ENCODE measurements at places on chromosomes 4 and X. TPM values are rescaled to one million over a fixed set of nuclear protein-coding genes. Genes with fewer than 3 reads are reported as not detected.
A peak's percentile ranks its signal among the peaks of the same experiment; 100 is the strongest.

The CSAG1 gene
- total RNA-seq = not detected

The CHRDL1 gene
- 72.1 TPM for total RNA-seq

The CLDN2 gene
- total RNA-seq = 0.33 TPM

The ZMAT1 gene
- 16.7 TPM for total RNA-seq

The SOWAHB gene
- 5.3 TPM for total RNA-seq

The SULT1B1 gene
- 1.6 TPM for total RNA-seq

The HSFX4 gene
- not detected for total RNA-seq

DNA sequence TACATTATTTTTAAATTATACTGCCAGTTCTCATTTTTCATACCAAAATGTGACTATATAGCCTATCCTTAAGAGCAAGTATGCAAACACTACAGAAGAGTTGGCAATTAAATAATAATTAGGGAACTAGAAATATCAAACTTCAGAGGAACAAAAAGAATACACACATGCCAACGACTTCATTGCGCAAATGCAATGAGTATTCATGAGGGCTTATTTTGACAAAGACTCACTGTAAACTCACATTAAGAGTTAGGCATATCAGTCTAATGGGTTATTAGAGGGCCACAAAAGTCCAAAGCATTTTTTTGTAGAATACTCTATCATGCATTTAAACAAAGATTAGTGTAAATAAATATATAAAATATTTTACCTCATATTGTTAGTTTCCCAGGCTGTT, 31.6 kb downstream of the SLC10A7 start:
- DNase-seq = no peak

GRCh38 chrX:10052906-10053625, 85.9 kb downstream of the CLDN34 start:
- no peak for DNase-seq

GRCh38 chrX:16836371-16836770, 33.8 kb downstream of the RBBP7 start:
- DNase-seq = no peak

DNA sequence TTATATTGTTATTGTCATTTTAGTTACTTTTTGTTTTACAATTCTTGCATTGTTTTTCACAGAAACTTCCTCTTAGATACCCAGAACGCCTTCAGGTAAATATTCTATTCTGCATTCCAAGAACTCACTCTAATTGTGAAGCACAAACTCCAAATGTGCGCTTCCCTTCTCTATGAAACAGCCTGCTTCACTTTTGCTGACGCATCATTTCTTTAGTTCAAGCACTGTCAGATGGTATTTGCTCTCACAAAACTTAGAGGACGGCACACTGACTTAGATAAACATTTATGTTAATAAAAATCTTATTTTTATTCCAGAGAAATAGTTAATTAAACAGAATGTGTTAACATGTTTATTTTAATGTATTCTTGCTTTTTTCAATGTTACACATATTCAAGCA, 3.3 kb downstream of the CSN1S1 start:
- DNase-seq = no peak

- no peak for DNase-seq
These were observed 42.5 kb upstream of the BBS12 start for GRCh38 chr4:122689972-122690371.

DNA sequence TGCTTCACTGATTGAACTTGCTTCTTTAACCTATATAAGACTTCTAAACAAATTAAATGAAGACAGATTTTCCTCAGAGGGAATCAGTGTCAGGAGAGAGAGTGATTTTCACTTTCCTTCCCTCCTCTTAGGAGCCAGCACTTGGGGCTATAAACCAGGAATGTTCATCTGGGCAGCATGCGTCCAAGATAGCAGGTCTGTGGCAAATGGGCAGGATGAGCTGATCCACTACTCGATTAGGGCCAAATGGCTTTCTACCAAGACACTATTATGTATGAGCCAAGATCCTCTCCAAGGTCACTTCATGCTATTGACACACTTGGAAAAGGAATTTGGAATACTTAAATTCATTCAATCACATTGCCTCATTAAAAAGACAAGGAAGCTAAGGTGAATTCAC, 203.9 kb upstream of the GRID2 start:
- DNase-seq = no peak

GRCh38 chrX:14915596-14915995, 42.4 kb downstream of the MOSPD2 start:
- no peak for DNase-seq

- DNase-seq = no peak
These were observed 72.8 kb upstream of the CAMK2D start for GRCh38 chr4:113834298-113834697.

- peak; percentile 60 for DNase-seq
These were observed 4.3 kb upstream of the HAUS7 start for GRCh38 chrX:153474718-153475117.

DNA sequence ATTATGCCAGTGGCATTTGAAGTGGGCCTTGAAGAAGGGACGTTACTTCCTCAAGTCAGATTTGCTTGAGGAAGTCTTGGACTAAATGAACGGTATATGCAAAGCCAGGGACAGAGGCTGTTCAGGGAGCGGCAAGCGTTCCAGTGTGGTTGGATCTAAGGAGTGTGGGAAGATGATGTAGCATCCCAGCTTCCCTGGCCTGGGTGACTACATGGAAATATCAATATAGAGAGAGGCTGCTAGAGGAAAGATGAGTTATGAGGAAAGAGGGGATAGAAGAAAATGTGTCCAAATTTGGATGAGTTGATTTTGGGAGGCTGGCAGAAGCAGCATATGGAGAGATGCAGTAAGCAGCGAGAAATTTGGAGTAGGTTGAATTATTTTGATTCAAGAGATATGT, 432.5 kb upstream of the TENM3 start:
- no peak for DNase-seq

DNA sequence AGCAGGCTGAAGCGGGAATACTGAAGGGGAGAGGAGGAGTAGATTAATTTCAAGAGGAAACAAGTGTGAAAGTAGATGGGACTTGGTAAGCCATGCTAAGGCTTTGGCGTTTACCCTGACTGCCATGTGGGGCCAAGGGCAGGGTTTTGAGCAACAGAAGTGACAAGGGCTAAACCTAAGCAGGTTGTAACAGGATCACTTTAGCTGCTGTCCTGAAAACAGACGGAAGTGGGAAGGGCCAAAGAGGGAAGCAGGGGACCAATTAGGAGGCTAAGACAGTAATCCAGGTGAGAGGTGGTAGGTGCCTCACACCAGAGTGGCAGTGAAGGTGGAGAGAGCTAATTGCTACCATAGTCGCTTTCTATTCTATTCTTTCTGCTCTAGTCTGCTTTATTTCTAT, 166.5 kb downstream of the PJA1 start:
- no peak for DNase-seq

DNA sequence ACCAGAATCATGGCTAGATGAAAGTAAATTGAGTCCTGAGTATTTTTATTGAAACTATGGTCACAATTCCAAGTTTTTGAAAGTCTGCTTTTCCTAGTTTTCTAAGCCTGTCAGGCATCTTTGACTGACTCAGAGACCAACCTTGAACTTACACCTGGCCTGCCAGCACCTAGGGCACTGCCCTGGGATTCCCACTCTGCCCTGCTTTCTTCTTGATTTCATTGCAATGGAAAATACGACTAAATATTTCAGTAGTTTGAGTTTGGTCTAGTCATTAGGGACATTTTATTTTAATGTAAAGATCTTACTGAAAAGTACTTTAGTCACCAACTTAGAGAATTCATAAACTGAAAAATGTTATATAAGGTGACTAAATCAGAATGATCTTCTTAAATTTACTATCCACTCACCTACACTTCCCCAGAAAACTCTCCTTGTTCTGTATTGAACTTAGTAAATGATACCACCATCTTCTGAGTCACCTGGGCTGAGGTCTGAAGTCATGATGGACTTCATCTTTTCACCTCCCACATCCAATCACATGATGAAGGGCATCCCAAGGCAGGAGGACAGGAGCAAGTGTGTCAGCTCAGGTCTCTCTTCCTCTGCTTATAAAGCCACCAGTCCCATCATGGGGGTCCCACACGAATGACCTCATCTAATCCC, 11.6 kb upstream of the PYURF start:
- DNase-seq = no peak

DNA sequence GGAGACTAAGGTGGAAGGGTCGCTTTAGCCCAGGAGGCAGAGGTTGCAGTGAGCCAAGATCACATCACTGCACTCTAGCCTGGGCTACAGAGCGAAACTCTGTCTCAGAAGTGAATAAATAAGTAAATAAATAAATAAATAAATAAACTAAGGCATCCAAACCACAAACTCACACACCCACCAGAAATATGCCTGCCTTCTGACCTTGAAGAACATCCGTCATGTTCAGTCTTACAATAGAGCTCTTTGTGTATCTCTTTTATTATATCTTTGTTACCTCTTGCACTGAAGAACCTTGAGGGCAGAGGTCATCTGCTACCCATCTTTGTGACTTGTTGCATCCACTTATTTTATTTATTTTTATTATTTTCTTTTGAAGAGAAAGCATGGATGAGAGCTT, 71.6 kb downstream of the PRRG1 start:
- no peak for DNase-seq

GRCh38 chr4:103365285-103365684, 167.1 kb upstream of the CENPE start:
- DNase-seq = no peak

- DNase-seq = no peak
These were observed 134.5 kb upstream of the KLF3 start for GRCh38 chr4:38529189-38530115.

All from breast epithelium (tissue), 4 donors.